ENCODE measurements at places on chromosomes 5 and 9. TPM values are rescaled to one million over a fixed set of nuclear protein-coding genes. Genes with fewer than 3 reads are reported as not detected.

HRH2 gene
- 53.5 TPM for total RNA-seq

EGFL7 gene
- total RNA-seq = 69.7 TPM

TLR4 gene
- 12.8 TPM for total RNA-seq

DDX4 gene
- not detected for total RNA-seq

LCN15 gene
- not detected for total RNA-seq

PHYKPL gene
- total RNA-seq = 50.6 TPM

CATSPER3 gene
- total RNA-seq = 0.48 TPM

GFPT2 gene
- total RNA-seq = 4.6 TPM

LHX6 gene
- total RNA-seq = 3.5 TPM

SET gene
- total RNA-seq = 206 TPM

TRPM3 gene
- 0.05 TPM for total RNA-seq

RANBP3L gene
- 0.92 TPM for total RNA-seq

Measured in heart right ventricle (tissue), 16 donors.